LHCN-M2 (cell line): ENCODE measurements at places on chromosomes 4 and X. TPM values are rescaled to one million over a fixed set of nuclear protein-coding genes. Genes with fewer than 3 reads are reported as not detected.

DNA sequence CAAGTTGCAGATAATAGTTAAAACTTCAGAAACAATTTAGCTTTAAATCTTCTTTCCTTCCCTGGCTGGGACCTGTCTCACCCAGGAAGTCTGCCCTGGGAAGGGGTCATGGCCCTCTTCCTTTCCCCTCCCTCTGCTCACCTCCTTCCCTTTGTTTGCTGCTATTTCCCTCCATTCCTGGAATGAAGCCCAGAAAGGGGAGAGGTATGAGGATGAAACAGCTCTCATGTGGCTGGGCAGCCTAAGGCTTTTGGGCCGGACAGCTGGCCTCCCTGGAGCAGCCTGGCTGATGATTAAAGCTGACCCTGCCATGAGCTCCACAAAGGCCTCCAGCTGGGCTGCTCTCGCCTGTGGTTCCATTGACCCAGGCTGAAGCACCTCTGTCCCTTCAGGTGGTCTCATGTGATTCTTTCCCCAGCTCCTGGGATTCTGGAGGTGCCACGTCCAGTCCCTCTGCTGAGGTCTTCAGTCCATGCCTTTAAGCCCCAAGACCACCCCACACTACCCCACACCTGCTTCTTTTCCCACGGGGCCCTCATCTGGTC is 202.1 kb downstream of the PTTG2 start:
- DNase-seq: peak; percentile 91

MSX1 gene
- 12.2 and 13.4 TPM in 2 replicates for total RNA-seq

NMU gene
- total RNA-seq: 0.34 TPM in 1 of 2 replicates, not detected in the other

- DNase-seq: no peak
Measured at GRCh38 chrX:38881727-38882126, 80.5 kb downstream of the MID1IP1 start.

DNA sequence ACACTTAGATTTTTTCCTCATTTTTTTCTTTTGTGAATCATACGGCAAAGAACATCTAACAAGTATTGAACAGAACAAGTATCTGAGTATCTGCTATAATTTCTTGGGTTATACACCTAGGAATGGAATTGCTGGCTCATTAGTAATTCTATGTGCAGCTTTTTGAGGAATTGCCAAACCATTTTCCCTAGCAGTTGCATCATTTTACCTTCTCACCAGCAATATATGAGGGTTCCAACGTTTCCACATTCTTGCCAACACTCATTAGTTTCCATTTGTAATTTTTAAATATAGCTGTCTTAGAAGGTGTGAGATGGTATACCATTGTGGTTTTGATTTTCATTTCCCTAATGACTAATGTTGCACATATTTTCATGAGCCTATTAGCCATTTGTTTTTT is 41.1 kb upstream of the DCAF8L1 start:
- no peak for DNase-seq

DNA sequence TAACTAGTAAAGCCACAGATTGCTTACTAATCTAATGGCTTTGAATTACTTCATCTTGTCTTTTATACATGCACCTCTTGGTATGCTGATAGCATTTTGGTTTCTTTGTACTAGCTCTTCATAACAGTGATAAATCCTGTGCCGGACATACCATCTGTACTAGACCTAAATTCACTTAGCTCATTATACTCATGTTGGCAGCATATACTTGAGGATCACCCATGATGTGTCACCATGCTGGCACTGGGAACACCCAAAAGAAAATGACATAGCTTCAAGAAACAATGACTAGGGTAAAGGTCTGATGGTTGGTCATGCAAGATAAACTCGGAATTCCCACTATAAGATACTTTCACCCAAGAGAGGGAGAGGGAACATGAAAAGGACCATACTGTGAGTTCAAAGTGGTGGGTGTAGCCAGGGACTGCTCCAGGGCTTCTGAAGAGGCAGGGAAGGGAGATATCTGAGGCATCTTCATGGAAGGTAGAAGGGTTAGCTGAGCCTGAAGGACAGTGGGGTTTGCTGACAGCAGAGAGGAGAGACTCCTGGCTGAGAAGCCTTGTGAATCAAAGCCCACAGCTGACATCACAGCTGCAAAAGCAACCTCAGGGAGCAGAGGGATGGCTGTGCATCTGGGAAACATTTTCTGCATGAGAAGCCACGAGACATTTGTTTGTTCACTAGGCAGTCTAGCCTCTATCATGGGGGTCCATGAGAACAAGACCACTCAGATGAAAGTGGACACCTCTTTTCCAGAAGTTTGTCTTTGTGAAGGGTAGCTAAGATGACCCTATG is 314.2 kb downstream of the RAB28 start:
- DNase-seq: no peak

DNA sequence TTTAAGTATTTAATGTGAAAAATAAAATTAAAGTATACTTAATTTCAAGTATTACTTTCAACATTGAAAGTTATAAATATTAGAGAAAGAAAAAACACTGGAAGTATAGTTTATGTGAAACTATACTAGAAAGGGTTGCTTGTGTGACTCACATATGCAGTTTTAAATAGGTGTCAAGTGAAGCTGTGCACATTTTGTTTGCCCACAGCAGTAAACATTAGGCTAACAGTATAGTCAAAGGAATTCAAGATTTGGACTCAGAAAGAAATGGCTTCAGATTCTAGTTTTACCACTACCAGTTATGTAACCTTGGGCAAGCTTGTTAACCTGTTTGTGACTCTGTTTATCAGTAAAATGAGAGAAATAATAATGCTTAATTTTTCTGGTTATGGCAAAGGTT is 148.2 kb downstream of the FAM47B start:
- DNase-seq: no peak

- DNase-seq: no peak
Measured at GRCh38 chr4:41878991-41879491, 56.2 kb upstream of the TMEM33 start.

MAGEA2B gene
- total RNA-seq: not detected in 2 replicates

- no peak for DNase-seq
Measured at GRCh38 chrX:9948406-9948805, 18.8 kb upstream of the CLDN34 start.
